Bronchial epithelial cell (primary cell): ENCODE measurements at places on chromosomes 5 and 9.

DNA sequence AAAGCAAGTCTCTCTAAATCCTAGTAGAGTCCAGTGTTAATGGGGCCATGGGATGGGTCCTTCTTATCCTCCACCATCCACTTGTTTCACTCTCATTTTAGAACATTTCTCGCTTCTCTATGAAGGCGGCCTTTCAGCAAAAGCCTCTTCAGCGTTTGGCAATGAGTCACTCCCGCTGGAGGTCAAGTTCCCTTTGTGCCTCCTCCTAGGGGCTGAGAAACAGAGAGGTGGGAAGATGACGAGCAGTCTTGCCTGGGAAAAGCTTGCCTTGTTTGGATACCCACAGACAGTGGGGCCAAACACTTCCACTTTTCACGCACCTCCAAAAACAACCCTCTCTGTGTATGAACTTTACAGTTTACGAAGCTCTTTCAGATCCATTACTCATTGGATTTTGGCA is 168.8 kb downstream of the GABBR2 start:
- no peak for DNase-seq

DNA sequence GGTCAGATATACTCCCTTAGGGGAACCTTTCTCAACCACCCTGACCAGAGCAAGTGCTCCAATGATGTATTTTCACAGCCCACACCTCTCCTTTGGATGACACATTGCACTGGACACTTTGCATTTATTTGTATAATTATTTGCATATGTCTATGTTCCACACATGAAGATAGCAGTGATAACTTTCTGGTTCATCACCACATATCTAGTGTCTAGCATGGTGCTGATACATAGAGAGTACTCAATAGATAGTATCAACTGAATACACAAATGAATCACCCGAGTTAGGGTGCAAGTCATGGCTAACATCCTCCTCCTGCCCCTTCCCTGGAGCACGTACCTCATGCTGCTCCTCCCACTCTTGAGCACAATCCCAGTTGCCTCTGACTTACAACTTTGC is 617.6 kb downstream of the EBF1 start:
- DNase-seq, result peak; percentile 21

DNA sequence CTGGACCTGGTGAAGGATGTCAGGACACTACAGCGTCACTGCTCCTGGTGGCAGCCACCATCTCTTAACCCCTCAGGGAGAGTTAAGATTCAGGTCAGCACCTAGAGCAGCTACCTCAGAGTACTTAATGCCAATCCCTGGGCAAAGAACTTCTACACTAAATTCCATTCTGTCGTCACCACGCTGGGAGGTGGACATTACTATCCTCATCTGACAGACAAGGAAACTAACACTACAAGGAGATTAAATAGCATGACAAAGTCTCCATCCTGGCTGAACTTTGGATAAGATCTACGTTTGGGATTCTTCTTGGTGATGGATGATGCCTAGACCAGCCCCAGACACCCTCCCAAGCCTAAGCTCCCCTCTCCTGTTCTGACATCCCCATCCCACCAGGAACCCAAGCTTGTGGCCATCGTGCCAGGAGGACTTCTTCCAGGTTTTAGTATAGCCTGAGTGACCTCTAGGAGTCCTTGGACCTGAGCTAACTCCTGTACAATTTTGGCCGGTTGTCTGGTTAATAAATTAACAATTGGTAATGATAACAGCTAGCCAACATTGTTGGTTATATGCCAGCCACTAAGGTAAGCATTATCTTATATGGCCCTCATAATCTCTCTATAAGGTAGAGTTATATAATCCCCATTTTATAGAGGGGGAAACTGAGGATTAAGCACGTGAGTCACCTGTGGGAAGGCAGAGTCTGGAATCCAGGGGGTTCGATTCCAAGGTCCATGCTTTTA is 54.8 kb downstream of the C5orf15 start:
- no peak for DNase-seq

- no peak for DNase-seq
Measured at GRCh38 chr9:130336027-130336610, 70.6 kb downstream of the HMCN2 start.

GRCh38 chr5:72006361-72006760 is 100.9 kb upstream of the MAP1B start:
- no peak for DNase-seq

DNA sequence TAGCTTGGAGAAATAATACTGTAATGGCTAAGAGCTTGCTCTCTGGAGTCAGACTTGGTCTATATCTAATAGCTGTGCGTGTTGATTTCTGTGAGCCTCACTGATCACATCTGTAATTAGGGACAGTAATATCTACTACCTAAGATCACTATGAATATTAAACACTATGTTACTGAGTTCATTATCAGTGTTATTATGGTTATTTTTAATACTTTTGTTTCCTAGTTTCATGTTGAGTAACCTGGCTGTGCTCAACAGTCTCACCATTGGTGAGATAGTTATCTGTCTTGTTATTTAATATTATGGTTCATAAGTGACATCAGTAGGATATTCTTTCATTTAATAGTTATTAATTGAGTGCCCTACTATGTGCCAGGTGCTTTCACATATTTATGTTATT is 22.4 kb upstream of the CAVIN4 start:
- DNase-seq, result no peak

- no peak for DNase-seq
Measured at GRCh38 chr9:26331223-26331622, 561.4 kb downstream of the CAAP1 start.

DNA sequence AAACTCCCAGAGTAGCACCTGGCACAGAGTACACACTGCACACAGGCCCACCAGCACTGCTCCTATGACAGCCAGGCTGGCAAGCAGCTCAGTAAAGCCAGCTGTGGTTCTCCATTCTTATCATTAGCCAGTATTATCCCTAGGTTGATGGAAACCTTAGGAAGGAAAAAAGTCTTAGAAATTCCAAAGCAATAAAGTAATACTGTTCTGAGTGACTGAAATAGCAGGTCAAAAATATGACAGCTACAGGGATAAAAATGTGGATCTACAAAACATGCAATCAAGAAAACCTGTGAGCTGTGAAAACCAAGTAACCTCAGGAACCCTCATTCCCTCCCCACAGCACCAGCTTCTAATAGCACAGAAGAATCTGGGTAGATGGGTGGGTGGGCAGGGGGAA is 403.5 kb downstream of the SPOCK1 start:
- DNase-seq, result no peak

GRCh38 chr5:134552301-134552700 is 26.8 kb downstream of the JADE2 start:
- DNase-seq, result peak; percentile 88

GRCh38 chr9:6549106-6549800 is 96.3 kb downstream of the GLDC start:
- no peak for DNase-seq

GRCh38 chr5:167716126-167716775 is 575.2 kb upstream of the WWC1 start:
- DNase-seq, result no peak

DNA sequence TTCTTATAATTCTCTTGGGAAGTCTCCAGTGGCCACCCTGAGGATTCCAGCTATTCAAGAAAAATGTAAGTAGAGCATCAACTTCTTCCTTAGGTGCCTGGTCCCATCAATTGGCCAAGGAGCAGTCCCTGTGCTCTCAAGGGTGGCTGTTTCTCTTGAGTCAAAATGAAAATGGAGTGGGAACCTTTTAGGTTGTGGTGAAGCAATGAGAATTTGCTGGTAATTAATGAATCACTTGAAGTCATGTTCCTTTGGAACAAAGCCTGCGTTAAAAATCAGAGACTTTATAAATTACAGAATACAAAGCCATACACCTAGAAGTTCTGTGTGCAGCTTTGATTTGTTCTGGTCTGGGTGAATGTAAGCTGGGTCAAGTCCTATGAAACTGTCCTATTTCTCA is 48.9 kb downstream of the IL31RA start:
- DNase-seq, result no peak

- no peak for DNase-seq
Measured at GRCh38 chr9:97388721-97389238, 23.1 kb upstream of the TDRD7 start.

DNA sequence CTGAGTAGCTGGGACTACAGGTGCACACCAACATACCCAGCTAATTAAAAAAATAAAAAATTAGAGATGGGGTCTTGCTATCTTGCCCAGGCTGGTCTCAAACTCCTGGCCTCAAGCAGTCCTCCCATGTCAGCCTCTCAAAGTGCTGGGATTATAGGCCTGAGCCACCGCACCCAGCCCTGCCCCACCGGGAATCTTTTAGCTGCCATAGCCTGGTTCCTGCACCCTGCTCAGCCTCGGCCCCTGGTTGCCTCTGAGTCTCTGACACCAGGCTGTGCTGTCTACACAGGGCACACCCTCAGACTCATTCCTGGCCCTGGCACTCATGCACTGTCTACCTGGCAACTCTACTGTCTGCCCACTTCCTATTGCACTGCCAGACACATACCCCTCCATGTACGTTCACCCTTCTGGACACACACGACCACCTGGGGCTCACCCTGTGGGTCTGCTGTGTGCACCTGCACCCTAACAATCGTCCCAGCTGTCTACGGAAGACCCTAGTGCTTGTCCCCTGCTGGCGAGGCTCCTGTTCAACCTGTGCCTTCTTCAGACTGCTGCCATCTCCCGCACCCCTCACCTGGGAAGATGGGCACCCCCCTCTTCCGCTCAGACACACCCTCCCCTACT is 1.4 kb downstream of the PROP1 start:
- DNase-seq, result no peak

GRCh38 chr9:81656004-81656403 is 33.3 kb downstream of the TLE1 start:
- DNase-seq, result no peak

- DNase-seq, result peak; percentile 70
Measured at GRCh38 chr5:72561148-72561972, 54.1 kb upstream of the ZNF366 start.

DNA sequence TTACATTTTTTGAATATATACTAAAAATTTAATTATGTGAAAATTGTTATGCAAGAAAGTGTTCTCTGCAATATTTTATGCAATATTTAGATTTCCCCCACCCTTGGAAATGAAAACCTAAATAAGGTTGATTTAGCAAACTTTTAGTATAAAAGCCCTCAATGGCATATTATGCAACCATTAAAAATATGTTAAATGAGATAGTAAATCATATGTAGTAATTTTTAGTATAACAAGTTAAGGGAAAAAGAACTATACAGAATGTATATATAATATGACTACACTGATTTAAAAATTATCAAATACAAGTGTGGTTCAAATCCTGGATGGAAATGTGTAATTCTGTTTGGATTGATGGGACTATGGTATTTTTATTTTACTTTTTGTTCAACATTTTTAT is 116.9 kb upstream of the MEF2C start:
- DNase-seq, result no peak

GRCh38 chr5:154302161-154302560 is 111.6 kb downstream of the GALNT10 start:
- no peak for DNase-seq

DNA sequence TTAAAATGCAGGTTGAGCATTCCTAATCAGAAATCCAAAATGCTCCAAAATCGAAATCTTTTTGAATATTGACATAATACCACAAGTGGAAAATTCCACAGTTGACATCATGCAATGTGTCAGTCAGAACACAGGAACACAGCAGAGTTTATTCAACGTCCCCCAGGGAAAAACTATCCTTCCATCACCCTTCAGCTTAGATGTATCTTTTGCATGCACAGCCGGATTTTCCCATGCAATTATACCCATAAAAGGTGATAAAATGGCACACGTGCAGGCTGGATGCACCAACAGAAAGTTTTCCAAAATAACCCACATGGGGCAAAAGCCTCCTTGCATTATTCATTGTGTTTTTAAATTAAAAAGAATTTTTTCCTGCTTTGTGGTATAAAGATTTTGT is 71.2 kb downstream of the RAB24 start:
- no peak for DNase-seq

- DNase-seq, result peak; percentile 47
Measured at GRCh38 chr5:138653502-138653901, 78.3 kb upstream of the HSPA9 start.

- DNase-seq, result no peak
Measured at GRCh38 chr5:5511904-5512416, 89.5 kb downstream of the ICE1 start.

DNA sequence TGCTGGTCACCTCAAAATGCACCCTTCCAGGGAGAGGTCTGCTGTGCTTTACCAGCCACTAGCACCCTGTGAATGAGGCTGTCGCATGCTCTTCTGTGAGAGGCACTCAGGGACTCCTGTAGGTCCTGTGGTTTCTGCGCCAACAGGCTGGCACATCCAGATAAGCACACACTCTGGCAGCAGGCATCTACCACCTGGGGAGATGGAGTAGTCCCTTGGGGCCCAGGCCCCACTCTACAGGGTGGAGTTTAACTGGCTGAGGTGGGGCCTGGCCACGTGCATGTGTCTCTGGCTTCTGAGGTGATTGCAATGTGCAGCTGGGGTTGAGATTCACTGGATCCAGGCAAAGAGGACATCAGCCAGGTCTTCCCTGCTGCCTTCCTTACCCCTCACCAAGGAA is 32.3 kb downstream of the TMEM174 start:
- DNase-seq, result no peak

- DNase-seq, result peak; percentile 72
Measured at GRCh38 chr5:102811972-102812371, 56.9 kb downstream of the PAM start.

DNA sequence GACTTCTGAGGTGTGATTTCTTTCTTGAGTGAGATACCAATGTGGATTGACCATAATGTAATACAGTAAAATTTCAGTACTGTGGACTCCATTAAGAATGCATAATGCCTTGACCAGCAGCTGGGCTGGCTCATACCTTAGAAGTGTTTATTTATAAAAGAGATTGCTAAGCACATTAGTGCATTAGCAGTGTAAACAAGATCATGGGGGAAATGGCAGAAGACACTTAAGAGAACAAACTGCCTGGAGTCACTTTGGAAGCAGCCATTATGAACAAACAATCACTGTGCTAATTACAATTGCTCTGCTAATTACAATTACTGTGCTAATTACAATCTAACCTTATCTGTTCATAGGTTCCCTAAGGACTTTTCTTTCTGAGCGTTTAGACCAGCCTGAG is 104.2 kb downstream of the TRIM32 start:
- DNase-seq, result no peak

- DNase-seq, result no peak
Measured at GRCh38 chr5:122445070-122445469, 133.0 kb downstream of the SNCAIP start.

DNA sequence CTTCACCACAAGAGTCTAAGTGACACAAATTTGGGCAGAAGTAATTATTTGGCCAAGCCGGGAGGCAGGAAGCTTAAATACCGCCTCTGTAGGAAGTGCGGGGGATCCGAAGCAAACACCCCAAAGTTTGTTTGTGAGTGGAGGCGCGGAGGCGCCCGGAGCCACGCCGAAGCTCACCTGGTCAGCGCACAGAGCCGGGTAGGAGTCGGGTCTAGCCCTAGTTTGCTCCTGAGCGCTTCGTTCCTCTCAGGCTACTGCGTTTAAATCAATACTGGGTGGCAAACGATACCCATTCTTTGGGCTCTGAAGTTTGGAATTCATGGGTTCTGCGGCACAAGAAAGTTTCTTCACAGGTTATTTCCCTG is 855 bp downstream of the MCC start:
- peak; percentile 26 for DNase-seq

GRCh38 chr5:3862906-3863305 is 267.3 kb downstream of the IRX1 start:
- DNase-seq, result peak; percentile 47

GRCh38 chr5:16568875-16569580 is 47.8 kb downstream of the RETREG1 start:
- no peak for DNase-seq
